Pons (tissue), 1 donor: ENCODE measurements at places on chromosomes 11 and 22.

DNA sequence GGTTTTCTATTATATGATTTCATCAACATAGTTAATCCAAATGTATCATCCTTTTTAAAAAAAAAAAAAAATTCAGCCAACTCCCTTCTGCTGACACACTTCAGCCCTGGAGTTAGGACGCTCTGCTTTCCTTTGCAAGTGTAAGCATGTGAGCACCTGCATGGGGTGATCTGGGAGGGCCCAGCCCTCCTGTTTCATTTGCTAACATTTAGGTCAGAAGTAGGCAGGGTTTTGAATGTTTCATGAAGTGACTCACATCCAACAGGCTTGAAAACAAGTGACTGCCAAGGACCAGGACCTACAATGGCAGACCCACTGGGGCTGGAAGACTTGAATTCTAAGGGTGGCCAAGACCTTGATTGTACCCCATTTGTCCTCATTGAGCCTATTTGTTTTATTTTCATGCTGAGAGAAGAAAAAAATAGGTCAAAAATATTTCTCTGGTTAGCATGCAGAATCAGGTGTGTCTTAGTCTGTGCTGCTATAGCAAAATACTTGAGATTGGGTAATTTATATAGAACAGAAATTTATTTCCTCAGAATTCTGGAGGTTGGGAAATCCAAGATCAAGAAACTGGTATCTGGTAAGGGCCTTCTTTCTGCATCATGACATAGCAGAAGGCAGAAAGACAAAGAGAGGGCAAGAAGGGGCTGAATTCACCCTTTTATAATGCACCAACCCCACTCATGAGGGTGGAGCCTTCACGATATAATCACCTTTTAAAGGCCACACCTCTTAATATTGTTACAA is 137.6 kb downstream of the CD44 start:
- peak; percentile 55 for DNase-seq

GRCh38 chr22:38284042-38284402 is 11.2 kb upstream of the TMEM184B start:
- no peak for DNase-seq

- DNase-seq = no peak
Observed at GRCh38 chr11:69115586-69116560, 39.9 kb upstream of the SMIM38 start.

- no peak for DNase-seq
Observed at GRCh38 chr11:72410956-72411355, 23.4 kb downstream of the CLPB start.

- DNase-seq = peak; percentile 43
Observed at GRCh38 chr22:32476281-32477195, 1.9 kb downstream of the FBXO7 start.

DNA sequence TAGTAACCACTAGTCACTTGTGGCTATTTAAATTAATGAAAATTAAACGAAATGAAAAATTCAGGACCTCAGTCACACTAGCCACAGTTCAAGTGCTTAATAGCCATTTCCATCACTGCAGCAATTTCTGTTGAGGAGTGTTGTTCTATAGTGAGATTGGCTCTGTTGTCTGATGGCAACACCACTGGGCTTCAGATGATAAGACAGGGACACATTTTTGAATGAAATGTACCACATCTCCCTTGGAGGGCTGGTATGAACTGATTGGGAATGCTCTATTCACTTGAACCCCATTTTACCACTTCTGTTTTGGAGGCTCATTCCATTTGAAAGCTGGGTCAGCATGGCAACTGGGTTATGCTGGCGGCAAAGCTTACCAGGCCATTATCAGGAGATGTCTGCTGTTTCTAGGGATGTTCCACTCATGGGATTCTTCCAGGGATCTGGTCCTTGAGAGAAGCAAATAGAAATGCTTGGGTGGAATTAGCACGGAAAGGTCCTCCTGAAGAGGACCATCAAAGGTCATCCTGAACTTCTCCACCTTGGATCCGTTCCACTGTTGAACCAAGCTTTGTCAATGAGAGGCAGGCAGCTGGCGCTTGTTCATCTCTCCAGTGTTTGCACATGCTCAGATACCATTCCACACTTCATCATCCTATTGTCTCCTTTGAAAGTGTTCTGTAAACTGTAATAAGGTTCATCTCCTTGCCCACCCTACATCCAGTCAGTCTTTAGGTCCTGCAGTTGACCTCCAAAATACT is 7.6 kb downstream of the AMOTL1 start:
- DNase-seq = no peak

GRCh38 chr11:12376259-12377081 is 901 bp upstream of the PARVA start:
- DNase-seq = no peak

DNA sequence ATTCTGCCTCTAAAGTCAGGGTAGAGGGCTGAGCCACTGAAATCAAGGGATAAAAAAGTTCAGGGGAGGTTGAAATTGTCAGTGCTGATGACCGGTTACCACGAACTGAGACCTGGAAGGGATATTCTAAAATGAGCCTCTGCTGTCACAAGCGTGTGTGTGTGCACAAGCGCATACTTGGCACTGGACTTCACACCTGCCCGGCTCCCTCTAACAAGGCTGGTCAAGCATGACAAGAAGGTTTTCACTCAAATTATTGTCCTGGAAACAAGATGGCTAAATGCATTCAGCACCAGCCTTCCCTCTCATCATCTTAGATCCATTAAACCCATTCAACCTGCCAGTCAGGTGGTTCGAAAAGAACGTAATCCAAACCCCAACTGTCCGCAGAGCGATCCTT is 54.8 kb upstream of the CECR2 start:
- DNase-seq = no peak

- DNase-seq = no peak
Observed at GRCh38 chr11:82692981-82693380, 40.7 kb downstream of the FAM181B start.

GRCh38 chr22:32202539-32203180 is 2.2 kb downstream of the RFPL2 start:
- peak; percentile 21 for DNase-seq

GRCh38 chr22:31082606-31083376 is 1.7 kb downstream of the SMTN start:
- no peak for DNase-seq

GRCh38 chr11:100294748-100295147 is 392.3 kb upstream of the ARHGAP42 start:
- DNase-seq = no peak

DNA sequence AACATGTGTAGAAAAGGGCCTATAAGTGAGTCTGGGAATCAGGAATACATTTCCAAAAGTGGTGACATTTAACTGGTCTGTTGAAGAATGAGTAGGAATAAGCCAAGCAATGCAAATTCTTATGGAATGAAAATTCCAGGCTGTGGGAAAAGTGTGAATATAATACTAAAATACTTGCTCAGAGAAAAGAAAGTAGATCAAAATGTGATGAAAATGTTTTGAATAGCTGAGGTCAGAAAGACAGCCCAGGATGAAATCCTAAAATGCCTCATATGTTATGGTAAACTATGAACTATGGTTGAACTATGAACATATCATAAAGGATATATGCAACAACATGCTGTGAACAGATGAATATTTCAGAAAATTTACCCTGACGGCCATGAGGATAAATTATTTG is 688.3 kb upstream of the FAT3 start:
- no peak for DNase-seq

- no peak for DNase-seq
Observed at GRCh38 chr22:30861688-30862552, 106.7 kb downstream of the MORC2 start.

DNA sequence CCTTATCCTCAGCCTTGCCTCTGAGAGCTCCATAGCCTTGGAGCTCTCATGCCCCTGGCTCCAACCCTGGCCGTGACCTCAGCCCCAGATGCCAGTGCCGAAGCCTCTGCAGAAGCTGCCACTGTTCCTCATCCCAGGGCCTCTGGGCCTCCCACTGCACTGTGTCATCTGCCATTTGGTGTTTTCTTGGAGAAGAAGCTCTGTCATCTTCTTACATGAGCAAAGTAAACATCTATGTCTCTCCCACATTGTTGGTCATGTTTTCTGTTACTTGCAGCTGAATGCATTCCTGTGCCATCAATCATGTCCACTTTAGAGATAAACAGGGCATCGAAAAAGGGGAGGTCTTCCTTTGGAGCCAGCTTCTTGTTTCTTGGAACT is 45.0 kb upstream of the FTH1 start:
- DNase-seq = no peak

GRCh38 chr22:44743804-44744211 is 8.6 kb upstream of the ARHGAP8 start:
- no peak for DNase-seq

- no peak for DNase-seq
Observed at GRCh38 chr11:75198278-75198973, 42.1 kb upstream of the TPBGL start.

DNA sequence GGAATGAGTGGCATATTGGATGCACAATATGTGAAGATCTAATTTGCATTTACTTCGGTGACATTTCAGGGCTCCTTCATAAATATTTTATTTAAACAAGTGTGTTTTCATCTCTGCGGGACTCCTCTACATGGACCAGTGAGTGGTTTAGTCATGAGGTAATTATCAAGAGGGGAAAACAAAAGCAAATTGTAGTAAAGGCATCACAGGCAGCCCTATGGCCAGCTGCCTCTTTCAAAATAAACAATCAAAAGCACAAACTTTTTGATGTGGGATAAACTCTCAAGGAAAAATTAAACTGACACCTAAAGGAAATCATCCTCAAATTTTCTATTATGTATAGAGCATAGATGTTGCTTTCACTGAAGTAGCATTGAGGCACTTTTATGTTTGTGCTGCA is 6.0 kb downstream of the SYT9 start:
- DNase-seq = peak; percentile 90

- no peak for DNase-seq
Observed at GRCh38 chr11:36333897-36334296, 37.8 kb downstream of the PRR5L start.

- DNase-seq = no peak
Observed at GRCh38 chr22:22748756-22749155, 104.3 kb downstream of the GGTLC2 start.

GRCh38 chr22:25880524-25880923 is 138.5 kb downstream of the MYO18B start:
- no peak for DNase-seq

GRCh38 chr11:28274216-28274615 is 166.0 kb downstream of the METTL15 start:
- DNase-seq = no peak

DNA sequence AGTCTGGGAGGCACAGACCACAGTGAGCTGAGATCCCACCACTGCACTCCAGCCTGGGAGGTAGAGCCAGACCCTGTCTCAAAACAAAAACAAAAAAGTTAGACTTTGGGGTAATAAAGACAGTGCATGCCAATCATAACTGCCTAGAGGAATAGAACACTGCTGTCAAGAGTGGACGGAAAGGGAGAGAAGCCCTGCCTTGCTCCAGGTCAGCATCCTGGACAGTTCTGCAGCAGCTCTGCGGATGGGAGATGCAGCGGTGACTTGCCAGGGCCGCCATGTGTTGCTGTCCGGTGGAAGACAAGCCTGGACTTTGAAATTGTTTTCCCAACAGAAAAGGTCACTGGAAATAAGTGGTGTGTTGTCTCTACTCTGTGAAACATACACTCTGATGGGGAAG is 618.2 kb downstream of the TBC1D22A start:
- no peak for DNase-seq

DNA sequence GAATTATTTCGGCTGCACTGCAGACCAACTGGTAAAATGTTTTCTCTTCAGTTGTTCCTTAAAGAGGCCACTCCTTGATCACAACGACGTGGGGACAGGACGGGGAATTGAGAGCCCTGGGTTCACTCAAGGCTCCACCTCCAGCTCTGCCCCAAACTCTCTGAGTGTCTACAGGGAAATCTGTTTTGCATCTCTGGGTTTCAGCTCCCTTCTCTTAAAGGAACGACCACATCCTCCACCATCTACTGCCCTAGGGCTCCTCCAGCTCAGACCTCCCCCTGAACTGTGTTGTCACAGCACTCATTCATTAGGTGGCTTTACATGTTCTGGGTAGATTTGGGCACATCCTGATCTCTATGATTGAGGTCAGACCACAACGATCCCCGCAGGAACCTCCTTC is 5.1 kb upstream of the PPFIA1 start:
- no peak for DNase-seq

- DNase-seq = no peak
Observed at GRCh38 chr22:44692662-44693007, 9.4 kb upstream of the PRR5 start.

DNA sequence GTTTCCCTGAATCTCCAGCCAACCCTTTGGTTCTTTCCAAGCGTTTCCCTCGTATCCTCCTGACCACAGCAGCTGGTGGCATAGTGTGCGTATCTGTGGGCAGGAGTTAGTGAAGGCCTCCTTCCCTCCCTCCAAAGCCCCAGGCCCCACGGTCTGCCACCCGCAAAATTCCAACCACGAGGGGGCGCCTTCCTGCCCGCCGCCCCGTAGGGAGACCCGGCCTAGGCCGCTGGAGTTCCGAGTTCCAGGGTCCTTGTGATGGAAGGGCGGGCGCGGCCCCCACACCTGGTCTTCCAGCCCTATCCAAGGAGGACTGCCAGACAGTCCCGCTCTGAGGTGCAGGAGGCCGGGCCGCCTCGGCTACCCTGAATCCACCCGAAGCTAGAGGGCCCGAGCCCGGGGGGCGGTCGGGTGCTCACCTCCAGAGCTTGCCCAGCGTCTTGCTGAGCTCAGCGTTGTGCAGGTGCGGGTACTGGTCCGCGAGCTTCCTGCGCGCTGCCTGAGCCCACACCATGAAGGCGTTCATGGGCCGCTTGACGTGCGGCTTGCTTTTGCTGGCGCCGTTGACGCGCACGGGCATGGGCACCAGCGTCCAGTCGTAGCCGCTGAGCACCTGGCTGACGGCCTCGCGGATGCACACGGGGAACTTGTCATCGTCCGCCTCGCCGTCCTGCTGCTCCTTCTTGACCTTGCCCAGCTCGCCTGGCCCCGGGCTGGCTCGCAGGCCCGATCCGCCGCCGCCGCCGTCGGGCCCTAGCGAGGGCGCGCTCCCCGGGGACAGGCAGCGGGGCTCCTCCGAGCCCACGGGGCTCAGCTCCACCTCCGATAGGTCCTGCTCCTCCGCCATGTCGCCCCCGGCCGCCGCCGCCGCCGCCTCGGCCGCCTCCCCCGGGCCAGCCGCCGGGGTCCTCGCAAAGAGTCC is 1.2 kb downstream of the SOX10 start:
- peak; percentile 37 for DNase-seq

- DNase-seq = no peak
Observed at GRCh38 chr11:62666259-62666926, 1.3 kb downstream of the CSKMT start.

GRCh38 chr11:10305964-10306918 is 1.4 kb downstream of the ADM start:
- no peak for DNase-seq

GRCh38 chr11:17154409-17155159 is 53.2 kb downstream of the PIK3C2A start:
- DNase-seq = no peak

- DNase-seq = no peak
Observed at GRCh38 chr11:128180441-128181087, 406.8 kb downstream of the ETS1 start.

- DNase-seq = no peak
Observed at GRCh38 chr11:514606-515005, 7.6 kb upstream of the RNH1 start.
